Cardiac muscle cell (in vitro differentiated cells and primary cell): ENCODE measurements at places on chromosomes 3 and 15. TPM values are rescaled to one million over a fixed set of nuclear protein-coding genes. Genes with fewer than 3 reads are reported as not detected.

The SLC30A4 gene
- 3.1 and 3.5 TPM in 2 replicates for total RNA-seq

DNA sequence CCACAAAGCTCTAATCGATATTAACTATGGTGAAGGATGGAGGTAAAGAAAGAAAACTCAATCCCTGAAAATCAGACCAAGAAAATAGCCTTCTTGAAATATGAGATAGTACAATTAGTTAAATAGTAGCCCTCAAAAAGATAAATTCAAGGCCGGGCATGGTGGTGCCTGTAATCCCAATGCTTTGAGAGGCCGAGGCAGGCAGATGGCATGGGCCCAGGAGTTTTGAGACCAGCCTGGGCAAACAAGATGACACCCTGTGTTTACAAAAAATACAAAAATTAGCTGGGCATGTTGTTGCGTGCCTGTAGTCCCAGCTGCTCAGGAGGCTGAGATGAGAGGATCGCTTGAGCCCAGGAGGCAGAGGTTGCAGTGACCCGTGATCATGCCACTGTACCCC is 31.6 kb upstream of the CEP152 start:
- no peaks in the 10 kb centered on the region for H3K36me3 ChIP-seq
- H3K4me3 ChIP-seq, result no peak overlapping the region
- DNase-seq, result no peak
- H3K27ac ChIP-seq, result no peak overlapping the region

The ERC2 gene
- 8.5 and 29.0 TPM in 2 replicates for total RNA-seq

The VWA5B2 gene
- total RNA-seq, result 0.11 TPM in 1 of 2 replicates, not detected in the other

- H3K27me3 ChIP-seq, result no peaks in the 10 kb centered on the region
- H3K36me3 ChIP-seq, result no peaks in the 10 kb centered on the region
- no peaks in the 10 kb centered on the region for H3K4me1 ChIP-seq
- no peak overlapping the region for H3K4me3 ChIP-seq
These were observed 690.2 kb upstream of the DPPA4 start for GRCh38 chr3:110027446-110028080.

The CPEB1 gene
- total RNA-seq, result 1.2 and 1.9 TPM in 2 replicates

GRCh38 chr3:65729555-65729954 is 309.2 kb downstream of the MAGI1 start:
- no peak overlapping the region for H3K27ac ChIP-seq
- H3K27me3 ChIP-seq, result no peaks in the 10 kb centered on the region
- H3K36me3 ChIP-seq, result no peaks in the 10 kb centered on the region
- H3K4me1 ChIP-seq, result peaks cover 3% of the 10 kb centered on the region
- DNase-seq, result peak; percentile 93
- H3K4me3 ChIP-seq, result no peak overlapping the region

DNA sequence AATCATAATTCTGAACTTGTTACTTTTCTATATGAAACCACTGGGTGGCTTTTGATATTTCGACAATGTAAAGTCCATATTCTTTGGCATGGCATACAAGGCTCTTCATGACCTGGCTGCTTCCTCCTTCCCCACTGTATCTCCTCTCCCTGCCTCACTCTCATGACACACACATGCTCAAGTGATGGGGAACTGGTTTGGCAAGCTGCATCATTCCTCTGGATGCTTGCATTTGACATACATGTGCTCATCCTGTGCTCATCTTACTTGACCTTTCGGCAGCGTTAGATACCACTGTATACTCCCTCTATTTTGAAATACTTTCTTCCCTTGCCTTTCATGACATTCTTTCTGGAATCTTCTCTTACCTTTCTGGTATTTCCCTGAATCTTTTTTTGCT is 51.8 kb upstream of the ZDHHC23 start:
- no peak overlapping the region for H3K4me3 ChIP-seq
- H3K27ac ChIP-seq, result no peak overlapping the region
- no peaks in the 10 kb centered on the region for H3K4me1 ChIP-seq

The FBXO40 gene
- 7.3 and 18.0 TPM in 2 replicates for total RNA-seq

The FEM1B gene
- 45.2 and 59.7 TPM in 2 replicates for total RNA-seq

The MAP2K5 gene
- 6.8 and 9.2 TPM in 2 replicates for total RNA-seq

- no peak overlapping the region for H3K27ac ChIP-seq
- DNase-seq, result peak; percentile 35
- H3K27me3 ChIP-seq, result peaks cover 11% of the 10 kb centered on the region
These were observed 817 bp upstream of the PLXNA1 start for GRCh38 chr3:126982126-126982470.

DNA sequence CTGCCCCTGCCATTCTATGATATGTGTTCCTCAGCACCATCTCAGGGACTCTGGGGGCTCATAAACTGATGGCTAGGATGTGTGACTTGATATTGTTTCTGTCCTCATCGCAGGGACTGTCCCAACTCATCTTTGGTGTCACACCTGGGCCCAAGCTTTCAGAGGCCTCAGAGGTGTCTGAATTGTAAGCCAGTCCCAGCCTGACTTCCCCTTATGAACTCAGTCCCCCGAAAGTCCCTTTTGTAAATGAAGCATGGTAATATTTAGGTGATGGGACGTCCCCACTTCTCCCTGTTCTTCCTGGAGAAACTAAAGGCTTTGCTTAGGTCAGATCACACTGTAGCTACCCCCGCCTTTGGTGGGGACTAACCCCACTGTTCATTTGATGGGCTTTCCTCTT is 142.4 kb upstream of the TLE3 start:
- no peak overlapping the region for H3K27ac ChIP-seq
- H3K4me3 ChIP-seq, result no peak overlapping the region
- H3K27me3 ChIP-seq, result peaks cover 55% of the 10 kb centered on the region
- peaks cover 7% of the 10 kb centered on the region for H3K4me1 ChIP-seq
- DNase-seq, result no peak

GRCh38 chr3:65279225-65279782 is 591.5 kb upstream of the ADAMTS9 start:
- no peaks in the 10 kb centered on the region for H3K36me3 ChIP-seq
- no peak overlapping the region for H3K4me3 ChIP-seq
- H3K27me3 ChIP-seq, result no peaks in the 10 kb centered on the region
